NAMALWA (cell line): ENCODE measurements at places on chromosomes 5 and 9.

GRCh38 chr5:13930541-13931171, 13.8 kb downstream of the DNAH5 start:
- no peak for DNase-seq

DNA sequence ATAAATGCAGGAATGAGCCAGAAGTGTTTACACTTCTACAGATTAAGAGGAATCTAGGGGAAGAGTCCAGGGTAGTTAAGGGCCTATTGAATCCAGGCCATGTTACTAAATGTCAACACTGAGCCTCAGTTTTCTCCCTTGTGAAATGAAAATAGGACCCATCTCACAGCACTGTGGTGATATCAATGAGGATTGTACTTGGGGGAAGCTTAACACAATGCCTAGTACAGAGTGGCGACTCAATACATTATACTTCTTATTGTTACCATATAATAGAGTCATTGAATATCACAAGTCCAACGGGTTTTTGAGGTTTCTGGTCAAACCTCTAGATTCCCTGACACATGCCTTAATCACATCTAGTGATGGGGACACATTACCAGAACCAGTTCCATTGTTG, 4.6 kb downstream of the TRUB2 start:
- DNase-seq, result no peak

DNA sequence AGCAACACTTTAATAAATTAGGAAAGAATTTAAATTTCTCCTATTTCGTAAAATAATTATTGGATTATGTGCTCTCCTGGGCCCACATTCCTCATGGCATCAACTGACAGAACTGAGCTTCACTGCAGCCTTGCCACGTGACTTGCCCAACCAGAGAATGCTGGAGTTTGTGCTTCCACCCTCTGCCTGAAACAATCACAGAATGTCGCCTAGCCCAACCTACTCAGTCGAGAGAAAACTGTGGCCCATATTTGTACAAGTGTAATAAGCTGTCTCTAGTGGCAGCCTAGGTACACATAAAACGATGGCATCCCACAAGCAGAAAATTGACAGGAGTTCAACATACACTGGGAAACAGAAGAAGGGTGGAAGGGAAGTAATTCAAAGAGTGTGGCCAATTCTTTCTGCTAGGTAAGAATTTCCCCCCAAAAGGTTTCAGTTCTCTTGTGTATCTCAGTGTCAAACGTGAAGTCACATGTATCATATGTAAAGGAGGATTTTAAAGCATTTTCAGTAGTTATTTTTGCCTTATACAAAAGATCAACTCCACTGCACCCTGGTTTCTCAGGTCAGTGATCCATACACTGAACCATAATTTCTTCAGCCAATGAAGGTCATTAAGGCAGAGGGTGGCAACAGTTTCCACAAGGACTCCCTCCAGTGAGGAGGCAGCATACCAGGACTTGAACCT, 41.7 kb downstream of the ZNF608 start:
- DNase-seq, result peak; percentile 85

- no peak for DNase-seq
These were observed 574.1 kb downstream of the NR2F1-AS1 start for GRCh38 chr5:93006915-93007314.

DNA sequence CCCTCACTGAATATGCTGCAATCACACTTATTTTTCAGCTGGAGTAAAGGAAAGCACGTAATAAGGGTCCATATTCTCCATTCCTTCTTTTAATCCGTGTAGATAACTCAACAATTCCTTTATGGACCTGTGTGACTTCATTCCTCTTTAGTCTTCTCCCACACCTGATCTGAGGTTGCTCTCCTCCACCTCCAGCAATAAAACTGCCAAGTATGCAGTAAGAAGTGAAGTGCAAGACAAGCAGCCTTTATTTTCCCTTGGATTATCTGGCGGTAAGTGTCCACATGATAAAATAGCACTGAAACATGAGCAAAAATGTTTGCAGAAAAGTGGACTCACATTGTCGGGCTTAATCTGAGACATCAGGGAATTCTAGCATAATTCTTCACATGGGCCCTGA, 13.8 kb downstream of the DEPDC1B start:
- no peak for DNase-seq

DNA sequence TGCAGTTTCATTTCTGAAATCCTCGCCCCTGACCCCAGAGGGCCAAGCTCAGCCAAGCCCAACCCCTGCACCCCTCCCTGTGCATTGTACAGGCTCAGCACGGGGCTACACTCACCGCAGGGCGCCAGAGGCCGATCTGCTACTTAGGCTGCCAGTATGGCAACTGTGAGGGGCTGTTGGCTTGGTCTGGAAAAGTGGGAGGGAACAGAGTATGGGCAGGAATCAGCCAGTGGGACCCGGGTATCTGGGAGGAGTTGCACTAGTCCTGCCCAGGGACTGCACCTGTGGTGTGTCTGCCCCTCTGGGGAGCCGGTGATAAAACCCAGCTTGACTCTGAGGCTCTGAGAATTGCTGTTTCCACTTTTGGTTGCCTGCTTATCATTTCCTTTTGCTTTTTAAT, 167.4 kb upstream of the KIF2A start:
- DNase-seq, result no peak

GRCh38 chr5:54728588-54728915, 211.0 kb downstream of the SNX18 start:
- DNase-seq, result no peak

DNA sequence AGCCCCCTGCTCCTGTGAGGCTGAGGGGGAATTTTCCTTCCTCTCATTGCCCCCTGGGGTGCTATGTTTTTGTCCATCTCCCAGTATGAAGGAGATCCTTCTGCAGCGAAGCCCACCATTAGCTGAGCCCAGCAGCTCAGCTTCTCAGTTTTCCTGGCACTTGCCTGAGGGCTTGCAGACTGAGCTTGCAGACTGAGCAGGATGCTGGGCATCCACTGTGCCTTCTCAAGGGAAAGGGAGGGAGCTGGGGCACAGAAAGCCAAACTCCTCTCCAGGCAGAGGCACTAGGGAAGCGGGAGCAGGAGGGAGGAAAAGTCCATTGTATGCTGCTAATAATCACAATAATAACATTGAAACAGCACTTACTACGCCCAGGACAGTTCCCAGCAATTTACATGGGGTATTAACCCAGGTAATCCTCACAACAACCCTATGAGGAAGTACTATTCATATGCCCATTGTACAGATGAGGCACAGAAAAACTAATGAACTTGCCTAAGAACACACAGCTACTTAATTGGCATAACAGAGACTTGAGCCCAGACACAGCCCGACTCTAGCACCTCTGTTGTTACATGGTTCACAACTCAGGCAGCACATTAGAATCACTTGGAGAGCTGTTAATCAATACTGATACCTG, 86.9 kb upstream of the SSBP2 start:
- no peak for DNase-seq
